Urothelium cell line (cell line): ENCODE measurements at places on chromosomes 3 and 15.

DNA sequence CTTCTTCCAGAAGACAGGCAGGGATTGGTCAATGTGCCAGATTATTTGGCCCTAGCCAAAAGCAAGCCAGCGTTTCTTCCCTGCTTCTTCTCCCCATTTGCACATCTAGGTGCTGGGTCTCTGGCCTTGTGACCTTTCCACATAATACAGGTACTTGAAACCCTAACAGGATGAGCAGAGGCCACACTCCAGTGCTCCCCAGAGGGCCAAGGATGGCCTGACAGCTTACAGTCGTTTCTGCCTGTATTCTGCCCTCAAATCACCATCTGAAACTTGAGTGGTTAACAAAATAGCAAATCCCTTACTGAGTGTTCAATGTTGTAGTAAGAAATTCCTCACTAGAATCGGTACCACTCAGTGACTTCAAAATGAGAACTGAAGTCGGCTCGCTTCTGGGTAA lies 29.1 kb downstream of the MKRN2 start:
- DNase-seq, result no peak

GRCh38 chr3:178067721-178068120 lies 468.5 kb upstream of the KCNMB2 start:
- no peak for DNase-seq

DNA sequence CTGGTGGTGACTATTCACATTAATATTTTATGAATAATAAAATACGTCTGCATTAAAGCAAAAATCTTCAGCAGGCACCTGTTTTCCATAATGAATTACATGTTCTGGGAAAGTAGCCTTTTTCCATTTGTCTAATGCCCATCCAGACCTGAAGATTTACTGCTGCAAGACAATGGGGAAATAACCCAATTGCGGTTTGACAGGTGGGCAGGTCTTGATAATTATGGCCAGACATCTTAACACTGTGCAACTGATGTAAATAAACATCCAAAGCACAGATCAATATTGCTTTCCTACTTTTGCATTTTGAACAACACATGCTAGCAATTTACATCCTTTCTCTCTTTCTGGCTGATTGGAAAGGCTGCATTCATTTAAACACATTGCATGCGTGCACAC lies 173.9 kb downstream of the MEIS2 start:
- no peak for DNase-seq

DNA sequence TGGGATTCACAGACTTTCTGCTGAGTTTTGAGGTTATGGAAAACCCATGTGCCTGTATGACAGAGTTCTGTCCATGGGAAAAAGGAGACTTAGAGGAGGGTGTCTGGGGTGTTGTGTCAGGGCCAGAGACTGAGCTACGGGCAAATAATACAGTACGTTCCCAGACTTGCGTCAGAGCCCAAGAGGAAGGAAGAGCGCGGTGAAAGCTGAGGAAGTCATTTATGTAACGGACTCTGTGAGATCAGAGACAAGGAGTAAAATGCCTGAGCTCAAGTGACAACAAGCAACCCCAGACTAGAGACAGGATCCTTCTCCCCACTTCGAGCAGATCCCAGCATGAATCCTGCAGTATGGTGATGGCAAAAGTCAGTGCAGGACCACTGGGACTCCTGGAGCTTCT lies 368.6 kb upstream of the MCTP2 start:
- DNase-seq, result no peak

GRCh38 chr3:128068156-128068620 lies 16.0 kb downstream of the SEC61A1 start:
- peak; percentile 56 for DNase-seq

- peak; percentile 86 for DNase-seq
Observed at GRCh38 chr15:80780416-80781221, 1.4 kb downstream of the CEMIP start.

- DNase-seq, result no peak
Observed at GRCh38 chr3:183527428-183528379, 27.8 kb downstream of the KLHL6 start.

- DNase-seq, result no peak
Observed at GRCh38 chr3:47337656-47338055, 43.2 kb upstream of the PTPN23 start.

DNA sequence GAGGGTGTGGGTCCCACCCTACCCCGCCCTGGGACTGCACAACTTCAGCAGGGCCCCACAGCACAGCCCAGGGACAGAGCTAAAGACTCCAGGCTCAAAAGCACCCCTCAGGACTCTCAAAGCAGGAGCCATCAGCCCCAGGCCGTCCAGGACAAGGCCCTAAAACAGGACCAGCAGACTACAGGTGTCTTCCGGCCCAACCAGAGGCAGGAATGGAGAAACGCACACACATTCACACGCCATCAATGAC lies 26.1 kb downstream of the ATRIP start:
- peak; percentile 55 for DNase-seq

- no peak for DNase-seq
Observed at GRCh38 chr3:117566926-117567325, 857.3 kb downstream of the TUSC7 start.

GRCh38 chr3:38658841-38659240 lies 9.4 kb upstream of the SCN5A start:
- no peak for DNase-seq

GRCh38 chr3:101383156-101383575 lies 62.8 kb upstream of the IMPG2 start:
- DNase-seq, result no peak

DNA sequence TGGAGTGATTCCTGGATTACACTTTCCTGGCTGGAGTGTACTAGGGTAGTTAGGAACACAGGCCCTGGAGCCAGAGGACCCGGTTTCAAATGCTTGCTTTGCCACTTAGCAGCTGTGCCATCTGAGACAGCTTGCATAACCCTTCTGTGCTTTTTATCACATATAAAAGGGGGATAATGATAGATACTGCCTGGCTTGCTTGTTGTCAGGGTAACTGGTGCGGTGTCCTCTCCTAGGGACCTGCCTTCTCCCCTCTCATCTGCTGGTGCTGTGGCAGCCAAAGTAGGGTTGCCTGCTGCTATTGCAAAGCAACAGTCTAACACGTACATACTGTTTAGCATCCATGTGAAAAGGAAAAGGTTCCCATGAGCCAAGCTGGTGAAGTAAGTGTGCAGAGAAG lies 137.8 kb downstream of the LRTM1 start:
- DNase-seq, result no peak

DNA sequence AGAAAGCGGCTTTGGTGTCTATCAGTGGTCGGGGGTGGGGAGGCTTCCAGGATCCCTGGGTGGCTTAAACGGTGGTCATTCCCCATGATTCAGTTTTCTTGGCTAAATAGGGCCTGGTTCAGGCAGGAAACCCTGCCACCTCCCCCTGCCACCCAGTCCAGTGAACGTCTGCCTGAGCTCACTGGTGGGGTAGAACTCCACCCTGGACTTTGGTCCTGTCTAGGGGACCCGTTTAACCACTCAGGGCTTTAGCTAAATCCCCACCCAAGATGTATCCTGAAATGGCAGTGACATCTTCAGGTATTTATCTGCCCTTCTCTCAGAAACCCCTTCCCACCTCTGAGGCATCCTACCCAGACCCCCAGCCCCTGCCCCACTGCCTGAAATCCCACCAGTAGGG lies 30.5 kb upstream of the LINGO1 start:
- no peak for DNase-seq

GRCh38 chr3:185784317-185784716 lies 40.5 kb downstream of the IGF2BP2 start:
- DNase-seq, result no peak

DNA sequence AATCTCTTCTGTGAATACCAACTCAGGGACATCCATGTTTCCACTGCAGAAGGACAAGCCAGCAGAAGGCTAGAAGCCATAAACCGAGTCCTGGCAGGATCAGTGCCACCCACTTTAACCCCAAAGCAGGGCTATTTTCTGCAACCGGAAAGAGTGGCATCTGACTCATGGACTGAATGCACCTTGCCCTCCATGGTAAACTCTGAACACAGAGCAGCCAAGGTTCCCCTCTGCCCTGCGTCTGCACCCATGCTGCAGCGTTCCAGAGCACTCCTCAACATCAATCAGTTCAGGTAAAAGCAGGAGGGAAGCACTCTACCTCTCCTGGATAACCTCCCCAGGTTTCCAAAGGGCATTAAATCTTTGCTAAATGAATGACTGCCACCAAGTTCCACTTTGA lies 801 bp upstream of the NGRN start:
- DNase-seq, result peak; percentile 34

DNA sequence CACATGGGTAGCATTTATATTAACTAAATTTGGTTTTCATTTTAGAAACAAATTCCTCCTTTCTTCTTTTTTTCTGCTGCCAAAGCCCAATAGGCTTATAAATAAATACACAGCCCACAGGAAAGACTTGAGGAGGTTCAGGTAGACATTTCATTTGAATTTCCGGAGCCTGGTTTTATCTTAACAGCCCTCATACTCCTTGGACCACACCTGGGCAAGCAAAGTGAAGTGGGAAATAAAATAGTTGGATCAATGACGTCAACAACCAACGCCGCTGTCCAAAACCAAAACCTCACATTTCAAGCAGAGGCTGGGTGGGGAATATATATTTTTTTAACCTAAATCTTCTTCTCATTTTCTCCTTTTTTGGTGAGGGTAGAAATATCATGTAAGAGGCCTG lies 53.2 kb downstream of the RFTN1 start:
- DNase-seq, result no peak

DNA sequence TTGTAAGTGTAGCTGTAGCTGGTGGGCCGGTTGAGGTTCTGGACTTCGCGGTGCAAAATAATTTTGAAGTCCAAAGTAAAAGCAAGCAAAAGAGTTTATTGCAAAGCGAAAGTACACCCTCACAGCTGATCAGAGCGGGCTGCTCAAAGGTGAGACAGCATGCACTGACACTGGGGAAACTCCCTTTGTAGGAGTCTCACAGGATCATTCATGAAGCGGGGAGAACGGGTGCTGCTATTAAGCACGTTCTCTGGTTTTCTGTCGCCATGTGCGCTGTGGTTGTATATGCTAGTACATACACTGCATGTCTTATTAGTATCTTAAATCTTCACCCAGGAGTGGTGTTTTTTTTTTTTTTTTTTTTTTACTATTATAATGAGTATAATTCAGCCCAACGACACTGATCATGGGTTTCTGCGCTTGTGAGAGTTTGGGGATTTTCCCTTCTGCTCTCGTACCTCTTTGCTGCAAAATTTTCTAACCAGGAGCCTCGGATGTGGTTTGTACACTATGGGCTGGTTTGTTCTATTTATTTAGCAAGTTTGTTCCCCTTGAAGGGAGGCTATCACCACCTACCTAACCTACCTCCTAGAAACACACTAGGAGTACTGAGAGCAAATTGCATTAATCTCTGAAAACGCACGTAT lies 1.4 kb upstream of the AP4E1 start:
- no peak for DNase-seq

- DNase-seq, result no peak
Observed at GRCh38 chr3:143222981-143223380, 103.4 kb downstream of the CHST2 start.

DNA sequence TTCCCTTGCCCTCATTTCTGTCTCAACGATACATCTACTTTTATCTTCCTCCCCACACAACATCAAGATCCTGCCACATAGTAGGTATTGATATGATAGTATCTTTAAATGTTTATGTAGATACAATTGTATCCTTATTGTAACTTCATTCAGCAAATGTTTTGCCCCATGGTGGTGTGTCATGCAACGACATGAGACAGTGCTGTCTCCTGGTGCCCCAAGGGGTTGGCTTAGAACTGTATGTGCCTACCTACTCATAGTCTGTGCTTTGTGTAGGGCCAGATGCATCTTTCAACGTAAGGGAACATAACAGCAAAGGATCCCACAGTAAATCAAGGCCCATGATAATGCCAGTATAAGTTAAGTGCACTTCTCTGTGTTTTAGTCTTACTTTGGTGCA lies 2.8 kb upstream of the CD47 start:
- no peak for DNase-seq

DNA sequence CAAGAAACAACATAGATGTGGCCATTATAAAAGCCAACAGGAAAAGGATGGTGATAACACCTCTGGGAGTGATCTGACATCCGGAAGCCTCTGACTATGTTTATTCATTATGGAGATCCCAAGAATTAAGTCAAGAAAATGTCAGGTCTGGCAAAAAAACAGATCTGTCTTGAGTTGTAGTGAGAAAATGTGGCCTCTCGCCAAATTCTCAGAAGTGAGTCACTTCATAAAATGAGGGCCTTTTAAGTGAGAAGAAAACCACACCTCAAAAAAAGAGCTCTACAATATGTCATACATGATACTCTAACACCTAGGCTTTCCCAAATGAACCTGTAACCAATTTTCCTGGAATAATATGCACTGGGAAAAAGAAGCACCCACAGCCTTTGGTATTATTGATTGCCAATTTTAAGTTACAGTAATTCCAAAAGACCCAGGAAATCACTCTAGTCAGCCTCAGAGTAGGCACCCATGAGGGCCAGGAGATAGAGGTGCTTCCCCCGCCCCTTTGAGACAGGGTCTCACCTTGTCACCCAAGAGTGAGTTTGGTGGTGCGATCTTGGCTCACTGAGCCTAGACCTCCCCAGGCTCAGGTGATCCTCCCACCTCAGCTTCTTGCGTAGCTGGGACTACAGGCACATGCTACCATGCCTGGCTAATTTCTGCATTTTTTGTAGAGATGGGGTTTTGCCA lies 38.0 kb downstream of the CCR3 start:
- peak; percentile 67 for DNase-seq

DNA sequence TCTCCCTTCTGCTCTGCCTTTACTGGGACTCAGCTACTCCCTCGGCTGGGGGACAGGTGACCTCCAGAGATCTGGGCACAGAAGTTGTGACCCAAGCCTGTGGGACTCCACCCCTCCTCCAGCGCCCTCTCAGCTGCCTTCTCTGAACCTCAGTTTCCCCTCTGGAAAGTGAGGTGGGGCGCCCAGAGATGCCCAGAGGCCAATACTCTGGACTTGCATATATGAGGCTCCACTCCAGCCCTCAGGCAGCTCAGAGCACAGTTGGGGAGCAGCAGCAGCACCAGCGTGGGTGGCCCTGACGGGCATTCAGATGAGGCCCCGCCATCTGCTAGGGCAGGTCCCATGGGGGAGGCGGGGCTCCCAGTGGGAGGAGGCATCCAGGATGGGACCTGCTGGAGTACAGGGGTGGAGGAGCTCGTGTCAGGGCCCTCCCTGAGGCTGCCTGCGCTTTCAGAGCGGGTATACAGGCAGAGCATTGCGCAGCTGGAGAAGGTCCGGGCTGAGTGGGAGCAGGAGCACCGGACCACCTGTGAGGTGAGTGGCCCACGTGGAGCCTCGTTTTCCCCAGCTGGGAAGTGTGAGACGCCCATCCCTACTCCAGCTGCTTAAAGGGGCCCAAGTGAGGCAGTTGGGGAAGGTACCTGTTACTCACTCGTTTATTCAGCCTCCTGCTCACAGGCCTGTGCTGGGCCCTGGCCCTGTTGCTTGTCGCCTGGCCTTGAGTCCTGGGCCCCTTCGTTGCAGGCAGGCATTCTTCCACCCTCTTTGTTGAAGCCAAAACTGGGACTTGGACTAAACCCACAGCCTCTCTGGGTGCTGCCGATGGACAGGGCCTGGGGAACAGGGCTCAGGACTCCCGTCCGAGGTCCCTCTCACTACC lies 35.4 kb downstream of the PSTPIP1 start:
- no peak for DNase-seq
